CD4-positive, alpha-beta T cell (primary cell): ENCODE measurements at places on chromosomes 13 and 19.
A peak's percentile ranks its signal among the peaks of the same experiment; 100 is the strongest.

GRCh38 chr13:66348745-66349690 is 881.1 kb downstream of the PCDH9 start:
- no peak for DNase-seq
- no peak overlapping the region for H3K4me3 ChIP-seq
- H3K27ac ChIP-seq, result no peak overlapping the region
- no peaks in the 10 kb centered on the region for H3K4me1 ChIP-seq

DNA sequence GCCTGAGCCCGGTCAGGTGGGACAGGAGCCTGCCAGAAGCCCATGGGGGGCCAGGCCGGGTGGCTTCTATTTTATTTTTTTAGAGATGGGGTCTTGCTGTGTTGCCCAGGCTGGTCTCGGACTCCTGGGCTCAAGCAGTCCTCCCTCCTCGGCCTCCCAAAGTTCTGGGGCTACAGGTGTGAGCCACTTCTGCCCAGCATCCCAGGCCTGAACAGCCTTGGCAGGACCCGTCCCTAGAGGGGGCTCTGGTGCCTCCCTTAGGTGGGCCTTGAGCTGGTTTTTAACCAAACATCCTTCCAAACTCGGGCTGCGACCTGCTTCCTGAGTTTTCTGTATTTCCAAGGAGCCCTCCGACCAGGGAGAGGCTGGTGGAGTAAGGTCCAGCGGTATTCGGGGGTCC is 10.5 kb downstream of the COMP start:
- H3K4me1 ChIP-seq, result peaks cover 9% of the 10 kb centered on the region
- no peak overlapping the region for H3K4me3 ChIP-seq
- no peaks in the 10 kb centered on the region for H3K36me3 ChIP-seq
- DNase-seq, result no peak
- peaks cover 4% of the 10 kb centered on the region for H3K27me3 ChIP-seq
- no peak overlapping the region for H3K27ac ChIP-seq

DNA sequence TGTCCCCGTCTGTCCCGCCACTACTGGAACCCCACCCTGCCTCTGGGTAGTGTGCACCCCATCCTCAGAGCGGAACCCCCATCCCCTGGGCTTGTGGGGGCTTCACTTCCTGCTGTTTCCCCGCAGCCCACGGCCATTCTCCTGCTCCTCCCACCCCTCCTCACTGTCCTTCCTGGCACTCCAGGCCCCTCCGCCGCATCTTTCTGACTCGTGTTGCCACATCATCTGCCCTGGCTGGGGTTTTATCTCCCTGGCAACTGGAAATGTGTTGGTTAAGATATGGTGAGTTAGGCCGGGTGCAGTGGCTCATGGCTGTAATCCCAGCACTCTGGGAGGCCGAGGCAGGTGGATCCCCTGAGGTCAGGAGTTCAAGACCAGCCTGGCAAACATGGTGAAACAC is 37.3 kb downstream of the KDM4B start:
- H3K27ac ChIP-seq, result no peak overlapping the region
- DNase-seq, result no peak

DNA sequence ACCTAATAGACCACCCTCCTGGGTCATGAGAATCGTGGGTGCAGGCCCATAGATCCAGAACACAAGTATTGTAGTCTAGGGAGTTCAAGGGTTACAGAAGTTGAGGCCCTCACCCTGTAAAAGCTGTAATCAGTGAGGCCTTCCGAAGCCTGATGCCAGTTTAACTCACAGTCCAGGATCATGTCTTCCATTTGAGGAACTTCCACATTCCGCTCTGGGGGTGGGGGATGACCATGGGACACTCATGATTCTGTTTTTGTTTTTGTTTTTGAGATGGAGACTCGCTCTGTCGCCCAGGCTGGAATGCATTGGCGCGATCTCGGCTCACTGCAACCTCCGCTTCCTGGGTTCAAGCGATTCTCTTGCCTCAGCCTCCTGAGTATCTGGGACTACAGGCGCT is 1.7 kb upstream of the RASIP1 start:
- peaks cover 43% of the 10 kb centered on the region for H3K4me1 ChIP-seq
- peaks cover 12% of the 10 kb centered on the region for H3K27me3 ChIP-seq
- H3K4me3 ChIP-seq, result no peak overlapping the region
- H3K36me3 ChIP-seq, result no peaks in the 10 kb centered on the region
- DNase-seq, result no peak

- DNase-seq, result peak; percentile 62
- no peaks in the 10 kb centered on the region for H3K27me3 ChIP-seq
- H3K4me3 ChIP-seq, result peak overlapping the region; percentile 94
- no peak overlapping the region for H3K27ac ChIP-seq
- H3K4me1 ChIP-seq, result peaks cover 64% of the 10 kb centered on the region
Measured at GRCh38 chr19:572743-573518, 535 bp downstream of the BSG start.

DNA sequence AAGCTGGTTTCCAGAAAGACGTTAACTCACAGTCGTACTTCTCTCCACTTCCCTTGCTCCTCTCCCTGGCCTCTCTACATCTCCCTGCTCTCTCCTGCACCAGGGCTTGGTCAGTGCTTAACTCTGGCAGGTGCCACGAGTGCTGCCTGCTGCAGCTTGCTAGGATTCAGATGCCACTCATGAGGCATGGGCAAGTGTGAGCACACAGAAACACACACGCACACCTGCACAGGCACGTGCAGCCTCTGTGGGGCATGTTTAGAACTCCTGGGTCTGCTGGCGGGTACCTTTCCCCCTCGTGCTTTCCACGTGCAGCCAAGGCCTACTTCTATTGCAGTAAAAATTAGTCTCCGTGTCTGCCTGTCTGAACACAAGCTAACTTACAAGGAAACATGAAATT is 31.8 kb downstream of the SOX1 start:
- no peaks in the 10 kb centered on the region for H3K4me1 ChIP-seq
- no peaks in the 10 kb centered on the region for H3K36me3 ChIP-seq
- H3K27me3 ChIP-seq, result peaks cover 13% of the 10 kb centered on the region
- no peak for DNase-seq

GRCh38 chr19:8615813-8616596 is 5.5 kb upstream of the ADAMTS10 start:
- no peak overlapping the region for H3K27ac ChIP-seq
- no peak overlapping the region for H3K4me3 ChIP-seq
- no peaks in the 10 kb centered on the region for H3K27me3 ChIP-seq
- peak; percentile 64 for DNase-seq
- H3K4me1 ChIP-seq, result peaks cover 23% of the 10 kb centered on the region
- no peaks in the 10 kb centered on the region for H3K36me3 ChIP-seq

GRCh38 chr13:43558326-43558725 is 228.4 kb downstream of the ENOX1 start:
- H3K4me1 ChIP-seq, result no peaks in the 10 kb centered on the region
- DNase-seq, result no peak
- H3K4me3 ChIP-seq, result no peak overlapping the region
- H3K36me3 ChIP-seq, result no peaks in the 10 kb centered on the region

- H3K27me3 ChIP-seq, result no peaks in the 10 kb centered on the region
- peak overlapping the region; percentile 90 for H3K27ac ChIP-seq
- peak; percentile 35 for DNase-seq
- peaks cover 15% of the 10 kb centered on the region for H3K36me3 ChIP-seq
Measured at GRCh38 chr19:53102756-53103233, 427 bp downstream of the ZNF160 start.

DNA sequence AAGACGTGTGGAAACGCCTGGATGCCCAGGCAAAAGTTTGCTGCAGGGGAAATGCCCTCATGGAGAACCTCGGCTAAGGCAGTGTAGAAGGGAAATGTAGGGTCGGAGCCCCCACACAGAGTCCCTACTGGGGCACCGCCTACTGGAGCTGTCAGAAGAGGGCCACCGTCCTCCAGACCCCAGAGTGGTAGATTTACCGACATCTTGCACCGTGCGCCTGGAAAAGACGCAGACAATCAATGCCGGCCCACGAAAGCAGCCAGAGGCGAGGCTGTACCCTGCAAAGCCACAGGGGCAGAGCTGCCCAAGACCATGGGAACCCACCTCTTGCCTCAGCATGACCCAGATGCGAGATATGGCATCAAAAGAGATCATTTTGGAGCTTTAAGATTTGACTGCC is 7.0 kb upstream of the EDNRB start:
- DNase-seq, result no peak
- no peak overlapping the region for H3K4me3 ChIP-seq
- H3K36me3 ChIP-seq, result no peaks in the 10 kb centered on the region
- H3K4me1 ChIP-seq, result no peaks in the 10 kb centered on the region
- H3K27me3 ChIP-seq, result peaks cover under 1% of the 10 kb centered on the region

DNA sequence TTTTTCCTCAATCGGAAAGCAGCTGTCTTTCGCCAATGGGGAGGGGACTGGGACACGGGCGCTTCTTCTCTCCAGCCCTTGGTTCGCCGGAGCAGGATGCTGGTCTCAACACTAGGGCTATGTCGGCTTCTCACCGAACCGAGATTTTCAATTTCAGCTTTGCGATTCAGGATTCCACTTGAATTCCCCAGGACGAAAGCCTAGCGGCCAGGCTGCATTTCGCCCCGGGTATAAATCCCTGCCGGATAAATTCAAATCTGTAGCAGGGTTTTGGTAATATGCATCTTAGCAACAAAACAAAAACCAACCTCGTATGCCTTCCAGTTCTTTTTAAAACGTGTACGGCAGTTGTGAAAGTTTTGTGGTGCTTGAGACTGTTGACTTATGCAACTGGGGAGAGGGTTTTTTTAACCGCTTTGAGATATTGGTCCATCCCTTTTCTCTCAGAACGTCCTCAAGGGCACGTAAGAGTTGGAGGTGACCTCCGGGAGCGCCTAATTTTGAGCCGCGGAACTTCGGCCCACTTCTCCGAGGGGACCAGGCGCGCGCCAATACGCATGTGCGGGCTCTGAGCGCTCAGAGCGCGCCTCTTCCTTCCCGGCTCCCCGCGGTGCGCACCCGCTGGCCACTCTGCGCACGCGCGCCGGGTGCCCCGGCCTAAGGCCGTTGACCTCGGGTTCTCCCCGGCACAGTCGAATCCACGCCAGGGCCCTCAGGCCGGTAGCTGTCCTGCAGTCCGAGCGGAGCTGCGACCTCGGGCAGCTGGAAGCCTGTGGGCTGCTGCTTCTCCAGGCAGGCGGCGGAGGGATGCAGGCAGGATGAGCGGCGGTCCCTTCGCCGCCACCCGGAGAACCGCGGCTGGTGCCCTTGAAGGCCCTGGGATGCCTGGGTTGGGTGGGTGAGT is 7.6 kb downstream of the POU4F1 start:
- no peak overlapping the region for H3K27ac ChIP-seq
- H3K36me3 ChIP-seq, result no peaks in the 10 kb centered on the region
- H3K27me3 ChIP-seq, result peaks cover 76% of the 10 kb centered on the region
- no peak for DNase-seq

DNA sequence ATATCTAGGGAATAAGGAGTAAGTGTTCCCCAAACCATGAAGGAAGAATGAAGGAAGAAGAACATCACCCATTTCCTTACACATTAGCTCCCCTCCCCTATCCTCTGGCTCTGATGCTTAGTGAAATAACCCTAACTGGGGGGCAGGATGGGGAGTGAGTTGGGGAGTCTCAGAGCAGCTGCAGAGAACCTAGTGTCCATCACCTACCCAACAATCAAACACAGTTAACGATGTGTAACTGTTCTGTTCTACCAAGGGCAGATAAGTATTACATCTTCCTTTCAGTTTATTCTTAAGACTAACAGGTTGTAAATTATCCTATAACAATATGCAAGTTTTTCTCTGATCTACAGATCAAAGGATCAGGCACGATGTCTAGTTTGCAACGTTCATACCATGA is 12.8 kb downstream of the ELF1 start:
- DNase-seq, result no peak
- H3K36me3 ChIP-seq, result peaks cover 2% of the 10 kb centered on the region
- H3K4me3 ChIP-seq, result peak overlapping the region; percentile 2
- H3K27ac ChIP-seq, result peak overlapping the region; percentile 51
- no peaks in the 10 kb centered on the region for H3K27me3 ChIP-seq

- H3K4me1 ChIP-seq, result no peaks in the 10 kb centered on the region
- no peak for DNase-seq
Measured at GRCh38 chr19:40858109-40858508, 7.9 kb upstream of the CYP2A6 start.

GRCh38 chr13:111967572-111968201 is 99.3 kb upstream of the SOX1 start:
- H3K36me3 ChIP-seq, result no peaks in the 10 kb centered on the region
- no peak for DNase-seq
- H3K27me3 ChIP-seq, result no peaks in the 10 kb centered on the region
- no peak overlapping the region for H3K4me3 ChIP-seq
